ENCODE measurements at places on chromosomes 2 and 18.

DNA sequence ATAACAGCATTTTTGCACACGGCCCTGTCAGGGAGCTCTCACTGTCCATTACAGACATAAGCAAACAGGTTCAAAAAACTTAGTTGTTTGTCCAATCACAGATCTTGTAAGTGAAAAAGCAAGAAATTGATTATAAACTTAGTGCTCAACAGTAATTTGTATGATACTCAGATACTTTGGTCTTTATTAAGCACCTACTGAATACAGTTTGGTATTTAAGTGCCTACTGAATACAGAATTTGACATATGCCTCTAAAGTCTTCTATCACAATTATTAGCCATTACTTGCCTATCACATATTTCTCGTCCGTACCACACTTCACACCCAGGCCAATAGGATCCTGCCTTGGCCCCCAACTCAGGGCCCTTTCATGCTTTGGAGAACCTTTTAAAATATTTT, 283.1 kb downstream of the SUCLG1 start:
- DNase-seq, result no peak

DNA sequence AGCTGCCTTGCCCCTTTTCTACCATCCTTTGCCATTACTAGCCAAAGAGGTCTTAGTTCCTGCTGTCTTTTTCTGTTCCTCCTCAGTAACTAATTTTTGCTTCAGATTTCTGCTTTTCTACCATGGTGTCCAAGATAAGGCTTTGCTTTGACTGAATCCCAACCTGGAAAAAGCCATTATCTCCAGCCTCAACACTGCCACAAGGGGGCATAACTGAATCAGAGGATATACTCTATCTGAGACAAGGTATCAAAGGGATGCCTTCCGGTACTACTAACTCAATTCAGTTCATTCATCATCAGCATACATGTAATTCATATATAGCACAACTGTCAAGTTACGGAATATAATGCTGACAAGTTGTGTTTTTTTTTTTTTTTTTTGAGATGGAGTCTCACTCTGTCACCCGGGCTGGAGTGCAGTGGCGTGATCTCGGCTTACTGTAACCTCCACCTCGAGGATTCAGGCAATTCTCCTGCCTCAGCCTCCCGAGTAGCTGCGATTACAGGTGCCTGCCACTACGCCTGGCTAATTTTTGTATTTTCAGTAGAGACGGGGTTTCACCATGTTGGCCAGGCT, 11.4 kb downstream of the OSGEPL1 start:
- peak; percentile 19 for DNase-seq

DNA sequence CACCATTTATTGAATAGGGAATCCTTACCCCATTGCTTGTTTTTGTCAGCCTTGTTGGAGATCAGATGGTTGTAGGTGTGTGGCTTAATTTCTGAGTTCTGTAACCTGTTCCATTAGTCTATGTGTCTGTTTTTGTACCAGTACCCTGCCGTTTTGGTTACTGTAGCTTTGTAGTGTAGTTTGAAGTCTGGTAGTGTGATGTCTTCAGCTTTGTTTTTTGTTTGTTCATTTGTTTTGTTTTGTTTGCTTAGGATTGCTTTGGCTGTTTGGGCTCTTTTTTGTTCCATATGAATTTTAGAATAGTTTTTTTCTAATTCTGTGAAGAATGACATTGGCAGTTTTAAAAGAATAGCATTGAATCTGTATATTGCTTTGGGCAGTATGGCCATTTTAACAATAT, 12.7 kb downstream of the GKN2 start:
- DNase-seq, result no peak

DNA sequence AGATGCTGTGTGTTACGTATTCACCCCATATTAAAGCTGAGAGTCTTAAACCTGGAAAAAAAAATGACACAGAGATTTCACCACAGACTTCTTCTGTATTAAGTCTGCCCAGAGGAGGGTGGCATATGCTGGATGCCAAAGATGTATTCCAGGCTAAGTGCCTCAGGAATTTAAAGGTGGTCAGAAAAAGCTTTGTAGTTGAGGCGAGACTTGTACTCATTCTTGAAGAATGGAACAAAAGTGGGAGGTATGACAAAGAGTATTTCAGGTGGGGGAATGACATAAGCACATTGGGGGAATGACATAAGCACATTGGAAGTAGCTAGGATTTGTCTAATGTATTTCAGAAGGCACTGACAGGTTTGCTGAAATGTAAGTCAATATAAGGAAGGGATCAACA, 98.6 kb downstream of the BABAM2 start:
- no peak for DNase-seq

DNA sequence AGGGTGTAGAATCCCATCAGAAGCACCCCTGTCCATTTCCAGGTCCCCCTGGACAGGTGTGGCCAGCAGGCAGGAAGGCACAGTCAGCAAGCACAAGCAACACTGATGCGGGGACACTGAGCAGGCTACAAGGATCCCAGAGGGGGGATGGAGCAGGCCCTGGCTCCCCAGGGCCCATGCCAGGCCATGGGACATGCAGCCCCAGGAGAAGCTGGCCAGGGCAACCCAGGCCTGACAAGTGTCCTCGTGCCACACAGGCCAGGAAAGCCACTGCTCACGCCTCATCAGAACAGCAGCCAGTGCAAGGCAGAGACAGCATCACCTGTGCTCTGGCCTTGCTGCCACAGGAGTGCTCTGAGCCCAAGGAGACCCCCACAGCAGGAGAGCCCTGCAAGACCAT, 14.1 kb upstream of the GPC1 start:
- DNase-seq, result no peak

DNA sequence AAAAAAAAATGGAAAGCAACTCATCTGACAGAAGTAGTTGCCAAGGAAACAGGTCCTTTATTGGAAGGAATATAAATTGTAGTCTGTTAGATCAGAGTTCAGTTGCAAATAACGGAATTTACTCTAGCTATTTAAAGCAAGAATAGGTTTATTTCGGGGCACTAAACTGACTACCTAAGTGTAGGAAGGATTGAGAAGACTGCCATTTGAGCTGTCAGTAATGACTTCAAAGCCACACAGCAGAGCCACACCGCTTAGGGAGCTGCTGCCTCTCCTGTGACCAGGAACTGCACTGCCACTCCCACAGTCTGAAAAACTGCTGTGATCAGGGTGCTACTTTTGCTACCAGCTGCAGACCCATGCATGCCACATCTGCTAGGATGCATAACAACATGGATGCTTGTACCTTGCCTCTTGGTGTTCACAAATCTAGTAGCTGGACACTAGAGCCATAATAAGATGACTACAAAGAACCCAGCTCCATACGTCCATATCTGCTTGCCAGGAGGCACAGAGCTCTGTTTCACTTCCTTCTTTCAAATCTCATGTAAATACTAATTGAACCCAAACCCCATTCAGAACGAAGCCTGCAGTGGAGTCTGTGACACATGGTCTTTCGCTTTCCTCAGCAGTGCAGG, 2.2 kb downstream of the DSG2 start:
- no peak for DNase-seq

- no peak for DNase-seq
These were observed 18.0 kb downstream of the ITSN2 start for GRCh38 chr2:24342110-24342910.

DNA sequence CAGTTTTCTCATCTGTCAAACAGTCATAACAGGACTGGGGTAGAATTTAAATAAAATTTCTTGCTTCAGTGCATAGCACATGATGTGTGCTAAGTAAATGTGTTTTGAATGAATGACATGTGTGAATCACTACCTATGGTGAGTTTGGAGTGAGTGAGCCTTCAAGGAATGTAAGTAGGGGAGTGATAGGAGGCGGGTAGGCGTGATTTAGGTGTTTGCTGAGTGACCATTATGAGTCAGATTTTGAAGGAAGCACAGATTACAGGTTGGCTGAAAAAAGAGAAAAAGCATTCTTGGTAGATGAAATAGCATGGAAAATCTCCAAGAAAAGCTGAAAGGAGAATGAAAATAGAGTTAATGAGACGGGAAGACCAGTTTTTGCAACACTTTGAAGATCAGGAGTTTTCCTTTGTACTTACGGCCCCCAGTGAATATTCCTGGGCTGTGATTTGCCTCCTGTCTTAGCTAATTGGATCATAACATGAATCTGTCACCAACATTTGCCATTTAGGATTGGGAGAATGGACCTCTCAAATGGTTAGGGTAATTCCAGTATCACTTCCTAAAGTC, 136.9 kb upstream of the GATA6 start:
- no peak for DNase-seq

Measured in stimulated activated CD4-positive, alpha-beta T cell treated with anti-CD3 and anti-CD28 coated beads, Interleukin-1b, Interleukin-23, amount 100 ng/mL, for 48 hours (primary cell).